ENCODE measurements at places on chromosomes 6 and 20.

- no peak for DNase-seq
Measured at GRCh38 chr6:25219917-25220278, 59.3 kb upstream of the CARMIL1 start.

DNA sequence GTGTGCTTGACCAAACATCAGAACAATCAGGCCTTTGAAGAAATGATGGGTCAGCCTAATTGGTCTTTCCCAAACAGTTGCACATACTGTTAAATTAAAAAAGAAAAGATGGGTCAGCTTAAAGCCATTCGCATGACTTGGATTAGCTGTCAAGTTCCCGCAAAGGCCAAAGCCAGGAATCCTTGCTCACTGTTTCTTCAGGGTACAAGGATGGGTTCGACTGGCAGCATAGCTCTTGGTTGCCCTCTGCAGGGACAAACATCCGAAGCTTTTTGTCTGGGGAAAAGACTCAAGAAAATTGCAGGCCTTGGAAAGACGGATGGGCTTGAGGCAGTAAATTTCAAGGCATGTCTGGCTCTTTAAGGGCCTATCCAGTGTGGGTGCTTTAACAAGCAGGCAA is 168.0 kb downstream of the HDGFL1 start:
- DNase-seq = no peak

GRCh38 chr6:160431791-160432404 is 83.7 kb downstream of the SLC22A3 start:
- DNase-seq = no peak

GRCh38 chr6:22036275-22036674 is 260.6 kb downstream of the PRL start:
- DNase-seq = no peak

DNA sequence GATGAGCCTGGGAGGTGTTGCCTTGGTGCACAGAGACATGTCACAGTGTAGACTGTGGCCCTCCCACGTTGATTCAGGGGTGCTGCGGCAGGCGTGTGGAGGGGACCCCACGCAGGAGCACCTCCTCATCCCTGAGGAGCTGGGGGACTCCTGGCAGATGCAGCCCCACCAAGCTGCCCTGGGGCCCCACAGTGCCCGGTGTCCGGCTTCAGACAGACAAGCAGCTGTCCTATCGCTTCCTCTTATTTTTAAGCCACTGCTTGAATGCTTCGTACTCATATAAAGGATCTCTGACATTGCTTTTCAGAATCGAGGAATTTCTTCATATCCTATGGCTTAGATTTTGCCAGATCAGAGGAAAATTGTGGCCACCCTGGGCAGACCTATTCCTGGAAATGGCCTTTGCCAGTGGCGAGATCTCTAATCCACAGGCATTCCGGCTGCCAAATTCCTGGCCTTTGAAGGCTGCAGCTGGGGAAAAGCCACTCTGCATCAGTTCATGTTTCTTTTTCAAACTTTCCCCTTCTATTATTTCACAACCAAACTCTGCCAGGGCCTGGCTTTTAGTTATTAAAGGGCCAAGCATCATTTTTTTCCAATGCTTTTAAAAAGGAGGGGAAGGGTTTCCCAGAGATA is 337.0 kb downstream of the THBS2 start:
- no peak for DNase-seq

DNA sequence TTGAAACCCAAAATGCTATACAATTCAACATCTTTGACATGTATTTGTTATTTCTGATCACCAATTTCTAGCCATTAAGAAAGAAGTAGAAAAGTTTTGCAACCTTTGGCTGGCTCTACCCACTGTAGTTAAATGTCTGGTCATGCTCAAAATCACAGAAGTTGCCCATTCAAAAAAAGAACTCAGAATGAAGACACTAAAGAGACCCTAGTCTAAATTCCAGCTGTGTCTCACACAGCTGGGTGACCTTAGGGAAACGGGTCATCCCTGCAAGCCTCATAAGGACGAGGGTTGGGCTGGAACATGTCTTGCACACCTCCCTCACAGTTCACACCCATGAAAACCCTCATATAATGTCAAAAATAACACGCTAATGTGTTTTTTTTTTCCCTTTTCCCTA is 10.3 kb downstream of the FOXQ1 start:
- no peak for DNase-seq

DNA sequence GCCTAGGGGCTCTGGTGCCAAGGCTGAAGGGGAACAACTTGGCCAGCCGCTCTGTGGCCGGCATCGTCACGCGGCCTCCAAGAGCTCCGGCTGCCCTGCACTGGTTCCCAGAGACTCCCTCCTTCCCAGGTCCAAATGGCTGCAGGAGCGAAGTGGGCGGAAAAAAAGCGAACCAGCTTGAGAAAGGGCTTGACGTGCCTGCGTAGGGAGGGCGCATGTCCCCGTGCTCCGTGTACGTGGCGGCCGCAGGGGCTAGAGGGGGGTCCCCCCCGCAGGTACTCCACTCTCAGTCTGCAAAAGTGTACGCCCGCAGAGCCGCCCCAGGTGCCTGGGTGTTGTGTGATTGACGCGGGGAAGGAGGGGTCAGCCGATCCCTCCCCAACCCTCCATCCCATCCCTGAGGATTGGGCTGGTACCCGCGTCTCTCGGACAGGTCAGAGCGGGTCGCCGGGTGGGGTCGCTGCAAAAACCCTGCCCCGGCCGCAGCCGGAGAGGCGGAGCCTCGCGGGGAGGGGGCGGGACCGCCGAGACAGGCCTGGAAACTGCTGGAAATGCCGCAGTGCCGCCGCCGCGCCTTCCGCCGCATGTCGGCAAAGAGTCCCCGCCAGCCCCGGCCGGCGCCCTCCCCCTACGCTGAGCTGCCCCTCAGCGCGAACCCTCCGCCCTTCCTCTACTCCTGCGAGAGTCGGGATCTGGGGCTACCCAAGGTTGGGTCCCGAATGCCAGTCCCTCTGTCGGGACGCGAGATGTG is 814 bp upstream of the HSP90AB1 start:
- no peak for DNase-seq

DNA sequence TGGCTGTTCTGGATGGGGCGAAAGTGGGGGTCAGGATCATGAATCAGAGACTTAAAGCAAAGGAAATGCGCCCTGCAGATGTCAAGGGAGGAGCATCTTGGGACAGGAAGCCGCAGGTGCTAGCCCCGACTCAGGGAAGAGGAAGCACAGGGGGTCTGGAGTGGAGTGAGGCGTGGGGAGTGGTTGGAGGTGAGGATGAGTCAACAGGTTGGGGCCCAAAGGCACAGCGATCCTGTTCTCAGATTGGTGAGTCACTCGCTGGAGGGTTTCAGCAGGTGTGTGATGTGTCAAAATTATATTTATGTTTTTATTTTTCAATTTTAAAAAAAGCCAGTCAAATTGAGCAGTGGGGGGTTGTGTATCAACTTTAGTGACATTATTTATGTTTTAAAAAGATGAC is 19.0 kb downstream of the PACSIN1 start:
- DNase-seq = peak; percentile 50

- no peak for DNase-seq
Measured at GRCh38 chr20:47370850-47371782, 14.6 kb upstream of the ZMYND8 start.

DNA sequence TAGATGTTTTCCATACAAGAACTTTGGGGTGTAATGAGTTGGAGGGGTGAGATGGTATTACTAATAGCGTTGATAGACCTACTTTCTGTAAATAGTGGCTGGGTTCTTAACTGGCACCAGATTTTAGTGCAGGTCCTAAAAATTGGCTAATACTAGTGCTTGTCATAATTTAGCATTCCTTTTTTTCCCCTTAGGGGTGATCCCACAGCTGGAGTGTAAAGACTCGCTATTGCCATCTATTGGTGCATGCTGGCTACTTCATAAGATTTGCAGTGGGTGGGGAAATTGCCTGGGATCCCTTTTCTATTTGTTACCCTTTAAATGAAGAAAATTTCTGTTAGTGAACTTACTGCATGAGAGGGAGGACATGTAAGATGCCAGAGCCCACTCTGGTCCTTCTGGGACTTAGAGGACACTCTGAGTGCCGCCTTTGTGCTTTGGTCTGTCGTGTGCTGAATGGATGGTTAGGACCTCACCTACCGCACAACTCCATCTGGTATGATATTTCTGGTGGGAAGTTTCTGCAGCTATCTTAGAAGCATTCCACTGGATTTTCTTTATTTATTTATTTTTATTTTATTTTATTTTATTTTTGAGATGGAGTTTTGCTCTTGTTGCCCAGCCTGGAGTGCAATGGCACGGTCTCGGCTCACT is 195.5 kb downstream of the JARID2 start:
- DNase-seq = no peak

DNA sequence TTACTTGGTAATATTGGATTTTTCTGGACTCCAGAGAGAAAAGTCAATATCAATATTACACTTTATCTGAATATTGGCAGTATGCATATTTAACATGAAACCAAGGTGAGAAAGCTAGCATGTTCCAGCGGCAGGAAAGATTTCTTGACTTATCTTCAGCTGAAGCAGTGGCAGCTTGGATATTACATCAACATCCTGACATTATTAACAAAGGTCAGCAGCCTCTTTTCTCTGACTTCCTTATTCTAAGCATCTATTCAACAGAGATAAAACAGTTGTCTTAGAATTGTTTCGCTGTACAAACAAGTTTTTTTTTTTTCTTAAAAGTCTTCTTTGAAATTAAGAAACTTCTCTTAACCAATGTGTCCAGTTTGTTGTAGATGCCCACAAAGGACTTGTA is 11.8 kb downstream of the DCBLD1 start:
- DNase-seq = no peak

DNA sequence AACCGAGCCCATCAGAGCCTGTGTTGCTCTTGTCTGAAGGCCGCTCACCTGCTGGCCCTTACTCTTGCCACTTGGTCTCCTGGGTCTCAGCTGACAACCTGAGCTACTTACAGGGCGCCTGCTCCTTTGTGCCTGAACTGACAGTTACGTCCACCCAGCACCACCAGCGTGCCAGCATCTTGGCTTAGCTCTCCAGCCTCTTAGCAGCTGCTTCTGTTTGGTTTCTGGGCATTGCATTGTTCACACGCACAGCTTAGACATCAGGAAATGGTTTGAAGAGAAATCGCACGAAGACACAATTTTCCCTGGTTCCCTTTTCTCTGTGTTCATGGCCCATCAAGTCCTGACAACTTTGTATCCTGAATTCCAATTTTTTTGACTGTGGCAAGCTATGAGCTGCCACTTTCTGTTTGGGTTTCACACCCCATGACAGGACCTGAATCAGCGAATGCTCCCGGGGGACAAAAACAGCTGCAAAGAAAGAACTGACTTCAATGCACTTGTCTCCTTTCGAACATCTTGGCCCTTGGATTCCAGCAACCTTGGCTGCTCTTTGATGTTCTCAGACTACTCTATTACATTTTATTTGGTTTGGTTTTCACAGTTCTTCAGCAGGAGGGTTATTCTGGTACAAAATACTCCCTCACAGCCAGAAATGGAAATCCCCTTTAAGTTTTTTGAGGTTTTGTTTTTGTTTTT is 45.2 kb upstream of the LY86 start:
- no peak for DNase-seq

DNA sequence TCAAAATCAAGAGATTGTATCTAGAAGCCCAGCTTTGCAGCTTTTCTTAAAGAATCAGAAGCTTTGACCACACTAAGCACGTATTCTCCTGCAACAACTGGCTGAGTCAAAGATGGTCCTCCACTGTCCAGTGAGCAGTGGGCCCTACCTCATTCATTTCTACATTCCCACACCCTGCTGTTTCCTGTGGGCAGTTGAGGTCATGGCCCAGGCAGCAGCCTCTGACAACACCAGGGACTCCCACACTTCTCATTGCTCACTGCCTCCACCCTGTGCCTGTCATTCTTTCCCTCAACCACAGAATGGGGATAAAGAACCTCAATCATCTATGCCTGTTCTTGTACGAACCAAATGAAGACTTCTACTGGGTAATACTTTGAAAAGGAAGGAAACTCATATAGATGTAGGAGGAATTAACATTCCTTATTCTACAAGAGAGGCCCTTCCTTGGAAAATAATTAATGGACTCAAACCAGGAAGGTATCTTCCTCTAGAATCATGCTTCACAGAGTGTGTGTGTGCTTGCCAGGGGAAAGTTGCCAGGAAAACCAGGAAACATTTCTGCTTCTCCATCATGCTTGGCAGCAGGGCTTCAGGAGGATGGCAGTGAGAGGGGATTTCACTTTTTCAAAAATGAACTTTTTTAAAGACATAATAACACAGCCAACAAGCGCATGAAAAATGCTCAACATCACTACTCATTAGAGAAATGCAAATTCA is 191.7 kb upstream of the RIN2 start:
- DNase-seq = no peak

- DNase-seq = peak; percentile 64
Measured at GRCh38 chr6:170438402-170438753, 114.7 kb downstream of the PSMB1 start.

GRCh38 chr6:31911826-31912585 is 10.1 kb upstream of the ZBTB12 start:
- DNase-seq = no peak

- no peak for DNase-seq
Measured at GRCh38 chr20:50575865-50576720, 65.9 kb downstream of the PTPN1 start.

- DNase-seq = no peak
Measured at GRCh38 chr6:11712760-11713159, 65.8 kb downstream of the ADTRP start.

- DNase-seq = no peak
Measured at GRCh38 chr6:35722121-35722761, 14.6 kb upstream of the ARMC12 start.

DNA sequence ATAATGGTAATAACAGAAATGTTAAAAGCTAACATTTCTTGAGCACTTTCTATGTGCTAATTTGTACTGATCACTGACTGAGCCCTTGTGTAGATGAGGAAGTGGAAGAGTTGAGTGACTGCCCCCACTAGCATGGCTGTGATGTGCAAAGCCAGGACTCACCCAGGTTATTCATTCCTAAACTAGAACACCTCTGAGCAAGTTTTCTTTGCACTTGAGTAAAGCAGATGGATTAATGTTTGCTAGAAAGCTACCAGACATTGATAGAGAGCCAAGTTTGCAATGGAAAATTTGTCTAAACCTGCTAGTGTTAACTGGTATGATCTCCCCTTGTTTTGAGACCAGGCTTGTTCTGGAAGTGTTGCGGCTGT is 467.4 kb upstream of the PLCB4 start:
- peak; percentile 43 for DNase-seq

DNA sequence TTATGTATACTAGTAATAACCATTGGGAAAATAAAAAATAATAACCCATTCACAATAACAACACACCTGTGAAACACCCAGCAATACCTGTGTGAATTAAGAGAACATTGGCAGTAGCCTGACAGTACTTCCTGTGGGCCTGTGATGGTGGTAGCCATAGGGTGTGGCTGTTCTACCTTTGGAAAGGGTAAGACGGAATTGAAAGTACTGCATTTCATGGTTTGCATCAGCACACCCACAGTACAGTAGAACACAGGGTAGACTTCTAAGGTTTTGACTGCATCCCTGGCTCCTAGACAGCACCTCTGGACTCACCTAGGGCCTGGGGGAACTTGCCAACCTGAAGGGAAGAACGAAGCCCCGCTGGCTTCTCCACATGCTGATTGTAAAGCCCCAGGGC is 279.8 kb downstream of the HTR1B start:
- DNase-seq = no peak

GRCh38 chr6:155264693-155265320 is 994 bp downstream of the CLDN20 start:
- DNase-seq = no peak

- no peak for DNase-seq
Measured at GRCh38 chr6:30844118-30844535, 40.2 kb upstream of the DDR1 start.

GRCh38 chr6:36360241-36361054 is 23.8 kb upstream of the BNIP5 start:
- peak; percentile 61 for DNase-seq
